Posterior cingulate gyrus (tissue), 11 donors: ENCODE measurements at places on chromosomes 1 and 21.

- no peak for DNase-seq
Measured at GRCh38 chr1:30323352-30323751, 400.0 kb downstream of the MATN1 start.

- no peak for DNase-seq
Measured at GRCh38 chr1:242691610-242691945, 167.1 kb upstream of the PLD5 start.

DNA sequence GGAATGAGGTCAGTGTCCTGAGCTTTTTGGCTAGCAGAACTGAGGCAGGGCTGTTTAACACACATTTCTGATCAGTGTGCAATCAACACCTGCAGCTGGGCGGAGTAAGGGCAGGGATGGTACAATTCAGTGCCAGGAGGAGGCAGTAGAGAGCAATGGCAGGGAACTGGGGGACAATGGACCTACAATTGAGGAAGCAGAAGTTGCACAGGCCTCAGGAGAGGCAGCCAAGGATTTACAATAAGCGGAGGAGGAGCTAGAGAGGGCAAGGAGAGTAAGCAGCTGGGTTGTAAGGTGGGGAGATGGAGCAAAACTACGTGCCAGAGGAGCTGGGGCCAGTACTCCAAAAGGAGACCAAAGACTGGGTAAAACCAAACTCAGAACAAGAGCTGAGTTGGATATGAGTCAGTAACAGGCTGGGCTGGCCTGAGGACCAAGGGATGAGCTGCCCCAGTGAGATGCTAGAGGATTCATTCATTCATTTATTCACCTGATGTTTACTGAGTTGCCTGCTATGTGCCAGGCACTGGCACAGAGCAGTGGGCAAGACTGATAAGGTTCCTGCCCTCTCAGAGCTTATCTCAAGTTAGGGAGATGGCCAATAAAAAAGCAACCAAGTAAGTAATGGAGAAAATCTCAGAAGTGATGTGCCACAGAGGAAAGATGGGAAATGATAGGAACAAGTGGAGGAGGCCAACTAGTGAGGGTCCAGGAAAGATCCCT lies 10.4 kb upstream of the GALE start:
- DNase-seq, result no peak

DNA sequence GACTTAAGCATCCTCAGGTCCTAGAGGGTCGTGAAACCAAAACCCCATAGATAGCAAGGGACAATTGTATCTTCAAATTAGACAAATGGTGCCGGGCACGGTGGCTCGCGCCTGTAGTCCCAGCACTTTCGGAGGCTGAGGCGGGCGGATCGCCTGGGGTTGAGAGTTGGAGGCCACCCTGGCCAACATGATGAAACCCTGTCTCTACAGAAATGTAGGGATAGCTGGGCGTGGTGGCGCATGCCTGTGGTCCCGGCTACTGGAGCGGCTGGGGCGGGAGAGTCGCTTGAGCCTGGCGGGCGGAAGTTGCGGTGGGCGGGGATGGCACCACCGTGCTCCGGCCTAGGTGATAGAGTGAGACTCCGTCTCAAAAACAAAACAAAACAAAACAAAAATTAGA lies 780.6 kb downstream of the BRINP3 start:
- peak; percentile 76 for DNase-seq

GRCh38 chr1:219433496-219434131 lies 179.3 kb downstream of the ZC3H11B start:
- DNase-seq, result no peak

DNA sequence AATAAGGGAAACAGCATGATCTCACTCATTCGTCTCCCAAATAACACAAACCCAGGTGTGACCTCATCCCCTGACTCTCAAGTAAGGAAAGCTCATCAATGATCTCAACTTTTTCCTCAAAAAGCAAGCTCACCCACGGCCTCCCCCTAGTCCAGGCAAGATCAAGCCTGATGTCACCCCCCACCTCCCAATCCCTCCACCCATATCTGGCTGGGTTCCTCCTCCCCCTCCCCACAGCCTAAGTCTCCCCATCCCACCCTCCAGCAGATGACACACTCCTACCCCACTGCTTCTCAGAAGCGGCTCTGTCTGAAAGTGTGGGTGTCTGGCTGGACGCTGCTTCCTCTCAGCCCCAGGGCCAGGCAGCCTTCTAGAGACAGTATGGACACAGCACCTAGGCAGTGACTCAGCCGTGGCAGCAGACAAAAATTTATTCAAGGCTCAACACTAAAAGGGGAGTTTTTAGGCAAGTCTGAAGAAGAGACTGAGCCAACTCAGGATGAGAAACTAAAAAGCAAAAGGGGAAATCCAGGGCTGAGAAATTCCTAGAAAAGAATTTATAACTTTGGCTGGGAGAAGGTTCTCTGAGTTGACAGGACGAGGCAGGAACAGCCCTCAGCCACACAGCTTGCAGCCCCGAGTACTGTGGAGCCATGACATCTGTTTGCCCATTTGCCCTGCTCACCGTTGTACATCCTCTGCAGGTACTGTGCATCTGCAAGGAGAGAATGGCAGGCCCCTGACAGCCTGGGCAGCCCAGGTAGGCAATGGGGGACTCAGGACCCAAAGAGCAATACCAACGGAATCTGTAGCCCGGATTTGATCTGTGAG lies 81.6 kb upstream of the LRRC8D start:
- no peak for DNase-seq

DNA sequence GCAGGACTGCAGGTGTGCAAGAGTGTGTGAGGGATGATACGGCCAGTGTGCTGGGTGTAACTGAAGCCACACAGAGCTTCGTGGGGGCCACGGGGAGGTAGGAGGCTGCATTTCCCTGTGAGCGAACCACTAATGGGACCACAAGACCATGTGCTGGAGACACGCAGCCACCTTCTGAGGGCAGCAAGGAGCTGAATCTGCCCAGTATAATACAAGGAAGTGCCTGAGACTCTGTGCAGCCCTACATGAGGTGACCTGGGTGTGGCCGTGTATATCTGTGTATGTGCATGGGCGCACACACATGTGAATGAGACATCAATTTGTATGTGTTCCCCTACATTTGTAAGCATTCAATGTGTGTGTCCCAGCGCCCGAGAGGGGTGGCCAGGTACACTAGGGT lies 50.8 kb downstream of the CHD5 start:
- no peak for DNase-seq

- no peak for DNase-seq
Measured at GRCh38 chr1:39378377-39378776, 113.1 kb upstream of the BMP8A start.

GRCh38 chr1:29756498-29756897 lies 520.2 kb downstream of the PTPRU start:
- no peak for DNase-seq

- no peak for DNase-seq
Measured at GRCh38 chr1:35191429-35192055, 1.4 kb downstream of the SFPQ start.

GRCh38 chr21:14259747-14260146 lies 43.8 kb downstream of the RBM11 start:
- DNase-seq, result no peak

DNA sequence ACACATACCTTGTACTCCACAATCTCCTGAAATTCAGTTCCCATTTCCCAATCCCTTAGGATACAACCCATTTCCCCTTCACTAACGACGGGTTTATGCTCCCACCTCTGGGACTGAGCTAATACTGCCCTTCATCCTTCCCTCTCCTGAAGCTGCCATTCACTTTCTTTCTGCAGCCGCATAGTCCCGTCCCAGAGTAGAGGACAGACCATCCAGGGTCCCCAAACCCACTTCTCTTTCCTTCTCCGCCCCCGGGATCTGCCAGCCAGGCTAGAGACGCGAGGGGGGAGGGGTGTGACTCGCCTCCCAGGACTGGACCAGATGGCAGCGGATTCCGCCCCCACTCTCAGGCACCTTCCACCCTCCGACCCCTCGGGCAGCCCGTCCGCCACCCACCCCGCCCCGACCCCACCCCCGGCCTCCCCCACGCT lies 679 bp downstream of the ABL2 start:
- DNase-seq, result peak; percentile 14

- DNase-seq, result no peak
Measured at GRCh38 chr1:164163289-164163849, 395.6 kb upstream of the PBX1 start.

GRCh38 chr1:212271823-212272485 lies 13.3 kb upstream of the PPP2R5A start:
- DNase-seq, result no peak

DNA sequence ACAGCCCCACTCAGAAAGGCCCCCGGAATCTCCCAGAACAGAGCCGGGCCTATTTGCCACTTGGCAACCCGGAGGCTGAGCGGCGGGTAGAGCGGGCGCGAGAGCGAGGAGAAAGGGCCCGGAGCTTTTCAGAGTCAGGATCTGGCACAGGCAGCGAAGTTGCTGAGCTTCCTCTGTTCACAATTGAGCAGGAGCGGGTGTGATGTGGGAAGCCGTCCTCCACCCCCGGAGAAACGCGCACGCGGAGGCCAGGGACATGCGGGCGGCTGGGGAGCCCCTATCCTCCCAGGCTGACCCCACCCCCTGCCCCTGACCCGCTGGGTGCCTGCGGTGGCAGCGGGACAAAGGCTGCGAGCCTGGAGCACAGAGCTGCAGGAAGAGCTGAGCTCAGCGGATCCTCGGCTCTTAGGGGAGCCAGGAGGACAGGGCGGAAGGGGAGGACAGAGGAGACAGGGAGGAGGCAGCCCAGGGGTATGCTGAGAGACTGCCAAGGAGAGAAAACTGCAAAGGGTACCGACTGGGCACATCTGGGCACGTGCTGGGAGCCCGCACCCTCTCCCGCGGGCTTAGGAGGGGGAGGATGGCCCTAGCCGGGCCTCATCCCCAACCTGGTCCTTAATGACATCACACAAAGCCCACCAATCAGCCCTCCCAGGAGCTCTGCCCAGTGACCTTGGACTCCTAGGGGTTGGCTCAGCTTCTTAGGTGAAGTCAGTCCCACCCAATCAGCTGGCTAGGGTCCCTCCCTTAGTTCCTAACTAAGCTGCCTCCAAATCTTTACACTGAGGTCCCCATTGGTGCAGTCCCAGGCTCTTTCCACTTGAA lies 9.3 kb downstream of the KIF21B start:
- DNase-seq, result peak; percentile 95

DNA sequence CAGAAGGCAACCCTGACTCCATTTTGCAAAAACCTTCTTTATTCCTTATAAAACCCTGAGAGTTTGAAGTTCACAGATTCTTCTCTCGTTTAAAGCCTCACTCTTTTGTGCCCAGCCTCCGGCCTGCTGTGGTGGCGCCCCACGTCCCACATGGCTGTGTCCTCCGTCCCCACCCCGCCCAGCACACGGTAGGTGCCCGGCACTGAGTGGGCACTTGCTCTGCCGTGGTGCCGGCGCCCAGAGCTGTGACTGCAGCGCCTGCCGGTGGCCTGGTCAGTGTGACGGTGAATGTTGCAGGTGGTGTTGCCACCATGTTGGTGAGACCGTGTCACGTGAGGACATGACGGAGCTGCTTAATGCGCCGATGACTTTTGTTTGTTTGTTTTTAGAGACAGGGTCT lies 9.4 kb downstream of the ATAD3A start:
- DNase-seq, result no peak

DNA sequence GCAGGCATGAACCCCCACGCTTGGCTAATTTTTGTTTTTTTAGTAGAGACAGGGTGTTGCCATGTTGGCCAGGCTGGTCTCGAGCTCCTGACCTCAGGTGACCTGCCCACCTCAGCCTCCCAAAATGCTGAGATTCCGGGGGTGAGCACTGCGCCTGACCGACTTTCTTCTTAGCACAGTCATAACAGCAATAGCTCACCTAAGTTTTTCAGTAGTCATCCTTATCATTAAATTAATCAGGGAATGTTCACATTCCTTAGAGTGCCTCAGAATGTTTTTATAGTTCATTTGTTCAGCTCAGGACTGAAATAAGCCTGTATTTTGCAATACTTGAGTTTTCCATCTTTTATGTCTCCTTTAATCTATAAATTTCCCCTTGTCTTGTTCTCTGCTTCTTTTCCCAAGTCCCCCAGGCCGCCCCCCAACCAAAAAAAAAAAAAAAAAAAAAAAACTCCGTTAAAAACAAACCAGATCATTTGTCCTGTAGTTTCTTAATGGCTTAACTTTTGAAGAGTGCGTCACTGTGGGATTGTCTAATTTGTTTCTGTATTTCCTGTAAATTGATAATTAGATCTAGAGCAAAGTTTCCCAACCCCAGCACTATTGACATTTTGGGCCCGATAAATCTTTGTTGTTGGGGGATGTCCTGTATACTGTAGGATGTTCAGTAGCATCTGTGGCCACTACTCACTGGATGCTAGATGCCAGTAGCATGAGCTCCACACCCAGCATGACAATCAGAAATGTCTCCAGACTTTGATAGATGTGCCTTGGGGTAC lies 120.7 kb downstream of the ITSN1 start:
- DNase-seq, result no peak

DNA sequence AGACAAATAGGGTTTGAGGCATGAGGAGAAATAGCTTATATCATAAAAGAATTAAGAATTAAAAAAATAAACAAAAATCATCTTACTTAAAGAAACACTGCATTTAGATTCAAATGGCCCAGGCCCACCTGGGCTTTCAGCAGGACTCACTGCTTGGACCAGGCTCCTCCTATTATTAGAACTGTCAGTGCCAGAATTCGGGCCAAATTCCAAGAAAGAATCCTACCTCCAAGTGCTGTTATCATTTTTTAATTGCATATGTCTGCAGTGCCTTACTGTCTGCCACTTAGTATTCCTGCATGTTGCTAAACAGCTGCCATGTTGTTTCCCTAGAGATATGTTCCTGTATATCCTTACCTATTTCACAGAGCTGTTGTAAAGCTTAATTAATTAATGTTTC lies 112.0 kb downstream of the BARHL2 start:
- no peak for DNase-seq

GRCh38 chr1:178867670-178868069 lies 3.2 kb downstream of the ANGPTL1 start:
- no peak for DNase-seq

GRCh38 chr1:99004861-99005442 lies at the start of gene PLPPR5:
Gene PLPPR5 (minus strand): TSS chr1:99004861. CDS start chr1:99004671, 190 bp downstream.
- peak; percentile 34 for DNase-seq

DNA sequence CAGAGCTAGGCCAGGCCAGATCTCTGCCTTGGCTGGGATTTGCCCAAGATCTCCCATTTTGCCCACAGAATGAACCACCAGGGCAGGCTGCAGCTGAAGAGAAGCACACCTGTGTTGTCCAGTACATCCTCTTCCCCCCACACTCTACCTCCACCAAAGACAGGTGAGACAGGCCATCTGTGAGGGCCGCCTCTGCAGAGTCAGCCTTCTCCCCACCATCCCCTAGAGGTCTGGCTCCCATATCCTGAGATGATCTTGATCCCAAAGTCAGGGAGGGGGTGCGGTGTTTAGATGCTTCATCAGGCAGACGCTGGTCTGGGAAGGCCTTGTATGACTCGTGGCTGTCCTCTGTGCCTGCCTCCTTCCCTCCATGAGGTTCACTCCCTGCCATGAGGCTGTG lies 28.7 kb downstream of the HYI start:
- no peak for DNase-seq

GRCh38 chr1:172746091-172746949 lies 87.4 kb downstream of the FASLG start:
- DNase-seq, result no peak

- no peak for DNase-seq
Measured at GRCh38 chr1:9269721-9270120, 23.0 kb upstream of the SPSB1 start.
